ENCODE measurements at places on chromosomes 13 and 19. TPM values are rescaled to one million over a fixed set of nuclear protein-coding genes. Genes with fewer than 3 reads are reported as not detected.
A peak's percentile ranks its signal among the peaks of the same experiment; 100 is the strongest.

DNA sequence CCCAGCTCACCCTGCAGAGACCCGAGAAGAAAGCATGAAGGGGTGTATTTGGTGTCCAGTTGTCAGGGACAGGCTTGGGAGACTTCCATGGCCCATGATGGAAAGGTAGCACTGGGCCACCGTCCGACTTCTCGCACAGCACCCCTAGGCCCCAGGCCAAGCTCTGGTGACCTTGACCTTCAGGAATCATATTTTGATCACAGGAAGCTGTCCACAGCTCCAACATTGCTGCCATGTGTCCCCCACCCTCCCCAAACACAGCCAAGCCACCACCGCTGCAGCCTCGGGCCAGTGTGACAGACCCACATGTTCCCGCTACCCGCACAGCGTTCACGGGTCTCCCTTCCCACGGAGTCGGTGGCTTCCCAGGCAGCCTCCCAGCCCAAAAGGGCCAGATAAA, 842 bp upstream of the PTGIR start:
- peaks cover 49% of the 10 kb centered on the region for H3K4me1 ChIP-seq
- no peak overlapping the region for H3K4me3 ChIP-seq
- H3K27me3 ChIP-seq: no peaks in the 10 kb centered on the region
- peak overlapping the region; percentile 78 for H3K27ac ChIP-seq
- no peaks in the 10 kb centered on the region for H3K36me3 ChIP-seq

GRCh38 chr13:20348018-20348417, 115.9 kb upstream of the GJB6 start:
- H3K27ac ChIP-seq: no peak overlapping the region
- DNase-seq: no peak
- no peaks in the 10 kb centered on the region for H3K36me3 ChIP-seq

DNA sequence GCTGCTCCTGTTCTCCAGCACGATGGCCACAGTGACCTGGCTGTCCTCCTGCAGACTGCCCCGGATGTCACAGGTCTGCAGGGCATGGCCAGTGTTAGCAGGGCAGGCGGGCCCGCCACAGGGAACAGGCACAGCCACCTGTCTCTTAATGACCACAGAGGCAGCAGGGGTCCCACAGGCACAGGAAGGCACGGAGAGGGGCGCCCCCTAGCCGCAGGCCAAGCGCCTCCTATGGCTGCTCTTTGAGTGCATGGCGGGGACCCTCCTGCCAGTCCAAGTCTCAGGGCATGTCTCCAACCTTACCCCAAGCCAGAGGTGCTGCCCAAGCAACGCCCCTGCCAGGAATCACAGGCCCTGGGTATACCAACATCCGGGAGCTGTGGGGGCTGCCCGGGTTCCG, 14.1 kb downstream of the IZUMO4 start:
- H3K36me3 ChIP-seq: peaks cover 99% of the 10 kb centered on the region
- no peaks in the 10 kb centered on the region for H3K27me3 ChIP-seq
- DNase-seq: no peak
- no peak overlapping the region for H3K4me3 ChIP-seq

DNA sequence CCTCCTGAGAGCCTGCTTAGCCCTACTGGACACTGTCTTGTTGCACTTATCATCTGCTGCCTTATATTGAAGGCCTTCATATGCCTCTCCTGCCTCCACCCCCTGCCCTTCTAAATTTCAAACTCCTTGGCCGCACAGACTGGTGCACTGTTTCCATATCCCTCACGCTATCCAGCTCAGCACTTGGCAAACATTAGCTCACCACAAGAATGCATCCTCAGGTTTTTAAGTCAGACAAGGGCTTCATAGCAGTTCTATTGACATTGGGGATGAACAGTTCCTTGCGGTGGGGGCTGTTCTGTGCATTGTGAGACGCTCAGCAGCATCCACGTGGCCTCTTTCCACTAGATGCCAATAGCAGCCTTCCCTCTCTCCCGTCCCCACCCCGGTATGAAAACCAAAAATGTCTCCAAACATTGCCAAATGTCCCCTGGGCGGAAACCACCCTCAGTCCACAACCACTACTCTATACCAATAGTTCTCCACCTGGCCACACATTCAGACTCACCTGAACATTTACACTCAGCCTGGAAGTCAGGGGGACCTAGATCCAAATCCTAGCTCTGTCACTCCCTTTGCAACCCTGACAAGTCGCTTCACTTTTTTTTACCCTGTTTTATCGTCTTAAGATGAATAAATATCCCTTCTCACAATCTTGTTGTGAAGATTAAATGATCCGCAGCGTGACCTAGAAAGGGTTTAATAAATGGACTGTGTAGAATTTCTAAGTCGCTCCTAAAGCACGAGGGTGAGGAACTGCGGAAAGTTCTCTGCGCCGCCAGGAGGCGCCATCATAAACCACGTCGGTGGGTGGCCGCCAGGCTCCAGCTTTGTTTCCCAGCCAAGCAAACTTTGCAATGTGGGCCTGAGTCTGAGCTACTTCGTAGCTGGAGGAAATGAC, 3.6 kb upstream of the CEACAM3 start:
- H3K36me3 ChIP-seq: no peaks in the 10 kb centered on the region
- peaks cover 38% of the 10 kb centered on the region for H3K27me3 ChIP-seq
- no peak overlapping the region for H3K4me3 ChIP-seq
- H3K4me1 ChIP-seq: peaks cover 2% of the 10 kb centered on the region
- DNase-seq: no peak

Gene SCN1B
- total RNA-seq: 4.3 TPM

Gene ZNF888
- 3.5 TPM for total RNA-seq

All from suprapubic skin (tissue), 4 donors.